ENCODE measurements at places on chromosomes 11 and 22.
A peak's percentile ranks its signal among the peaks of the same experiment; 100 is the strongest.

GRCh38 chr11:20374741-20375300, 11.3 kb downstream of the HTATIP2 start:
- no peak for DNase-seq

GRCh38 chr11:127639916-127640315, 639.3 kb upstream of the KIRREL3 start:
- DNase-seq = no peak

DNA sequence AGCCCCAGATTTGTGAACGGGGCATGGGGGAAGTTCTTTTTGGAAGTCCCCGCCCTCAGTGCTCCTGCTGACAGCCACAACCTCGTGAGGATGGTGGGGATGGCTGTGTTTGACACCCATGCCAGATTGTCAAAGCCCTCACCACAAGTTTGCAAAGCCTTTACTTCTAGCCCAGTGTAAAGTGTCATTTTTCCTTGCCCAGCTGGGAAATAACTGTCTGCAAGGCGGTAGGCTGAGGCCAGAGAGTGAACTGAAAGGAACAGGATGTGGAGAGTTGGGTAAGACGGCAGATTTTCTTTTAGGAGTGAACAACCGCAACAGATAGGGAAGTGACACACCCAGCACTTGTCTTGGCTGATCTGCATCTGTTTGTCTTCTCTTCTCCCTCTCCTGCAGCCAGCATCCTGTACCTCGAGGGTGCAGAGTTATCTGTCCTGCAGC, 13.6 kb downstream of the IL17RA start:
- DNase-seq = no peak

GRCh38 chr11:69567951-69568808, 72.8 kb upstream of the CCND1 start:
- DNase-seq = peak; percentile 2

GRCh38 chr11:19614370-19614940, 98.2 kb upstream of the NAV2 start:
- DNase-seq = no peak

DNA sequence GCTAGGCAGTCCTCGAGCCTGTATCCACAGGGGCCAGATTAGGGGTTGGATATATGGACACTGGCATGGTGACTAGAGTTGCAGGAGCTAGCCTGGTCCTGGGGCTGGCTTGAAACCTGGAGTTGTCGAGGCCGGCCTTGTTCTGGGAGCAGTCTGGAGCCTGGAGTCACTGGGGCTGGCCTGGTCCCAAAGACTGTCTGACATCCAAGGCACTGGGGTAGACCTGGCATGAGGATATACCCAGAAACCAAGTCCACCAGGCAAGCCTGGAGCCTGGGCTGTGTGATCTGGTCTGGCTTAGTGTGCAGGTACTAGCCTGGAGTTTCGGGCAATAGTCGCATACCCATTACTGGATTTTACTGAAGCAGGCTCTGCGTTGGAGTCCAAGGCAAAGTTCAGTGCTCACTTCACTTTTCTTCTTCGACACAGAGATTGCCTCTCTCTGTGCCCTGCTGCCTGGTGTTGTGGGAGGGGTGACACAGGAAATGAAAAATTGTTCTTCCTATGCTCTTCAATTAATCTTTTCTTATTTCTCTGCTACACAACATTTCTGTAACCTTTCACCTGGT, 4.3 kb upstream of the GLYATL1 start:
- DNase-seq = no peak

DNA sequence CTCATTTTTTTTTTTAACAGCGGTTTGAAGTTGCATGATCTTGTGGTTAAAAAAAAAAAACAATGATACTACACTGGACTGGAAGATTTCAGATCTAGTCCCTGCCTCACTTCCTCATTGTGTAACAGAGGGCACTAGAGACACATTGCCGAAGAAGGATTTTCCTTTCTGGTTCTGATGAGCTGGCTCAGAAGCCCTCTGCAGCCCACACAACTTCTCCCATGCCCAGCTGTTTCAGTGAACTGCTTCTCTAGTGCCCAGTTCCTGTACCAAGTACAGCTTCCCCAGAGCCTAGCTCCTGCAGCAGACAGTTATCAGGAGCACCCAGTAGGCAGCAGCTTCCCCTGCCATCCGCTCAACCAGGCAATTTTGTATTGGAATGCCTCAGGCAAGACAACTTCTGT, 29.5 kb upstream of the ANO5 start:
- DNase-seq = no peak

DNA sequence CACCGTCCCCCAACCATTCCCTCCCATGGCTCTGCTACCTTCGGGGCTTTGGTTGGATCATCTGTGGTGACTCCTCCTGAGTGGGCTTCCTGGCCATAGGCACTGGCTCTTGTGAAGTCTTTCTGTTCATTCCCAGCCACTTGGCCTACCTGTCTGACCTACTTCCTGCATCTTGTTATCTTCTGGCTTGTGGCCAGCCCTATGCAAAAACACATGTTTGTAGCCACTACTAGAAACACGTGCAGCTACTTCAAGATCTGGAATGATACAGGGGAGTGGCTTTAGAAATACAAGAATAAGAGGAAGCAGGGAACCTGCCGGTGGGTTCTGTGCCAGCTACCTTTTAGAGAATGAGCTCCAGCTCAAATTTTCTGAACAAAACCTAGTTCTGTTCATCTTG, 20.9 kb downstream of the RCOR2 start:
- no peak for DNase-seq

DNA sequence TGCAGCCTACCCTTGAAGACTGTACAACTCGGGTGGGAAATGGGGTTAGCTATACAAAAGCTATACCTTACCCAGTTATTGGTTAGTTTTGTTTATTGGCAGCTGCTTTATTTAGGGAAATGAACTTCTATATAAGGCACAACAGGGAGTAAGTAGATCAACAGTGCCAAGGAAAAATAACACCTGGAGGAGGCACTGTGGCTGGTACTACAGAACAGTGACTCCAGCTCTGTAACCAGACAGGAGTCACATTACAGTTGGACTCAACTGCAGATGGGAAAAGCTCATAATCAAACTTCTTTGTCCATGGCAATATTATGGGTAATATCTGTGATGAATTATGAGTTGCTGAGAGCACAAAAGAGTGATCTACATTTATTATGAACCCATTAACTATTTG, 14.0 kb downstream of the P4HA3 start:
- no peak for DNase-seq

DNA sequence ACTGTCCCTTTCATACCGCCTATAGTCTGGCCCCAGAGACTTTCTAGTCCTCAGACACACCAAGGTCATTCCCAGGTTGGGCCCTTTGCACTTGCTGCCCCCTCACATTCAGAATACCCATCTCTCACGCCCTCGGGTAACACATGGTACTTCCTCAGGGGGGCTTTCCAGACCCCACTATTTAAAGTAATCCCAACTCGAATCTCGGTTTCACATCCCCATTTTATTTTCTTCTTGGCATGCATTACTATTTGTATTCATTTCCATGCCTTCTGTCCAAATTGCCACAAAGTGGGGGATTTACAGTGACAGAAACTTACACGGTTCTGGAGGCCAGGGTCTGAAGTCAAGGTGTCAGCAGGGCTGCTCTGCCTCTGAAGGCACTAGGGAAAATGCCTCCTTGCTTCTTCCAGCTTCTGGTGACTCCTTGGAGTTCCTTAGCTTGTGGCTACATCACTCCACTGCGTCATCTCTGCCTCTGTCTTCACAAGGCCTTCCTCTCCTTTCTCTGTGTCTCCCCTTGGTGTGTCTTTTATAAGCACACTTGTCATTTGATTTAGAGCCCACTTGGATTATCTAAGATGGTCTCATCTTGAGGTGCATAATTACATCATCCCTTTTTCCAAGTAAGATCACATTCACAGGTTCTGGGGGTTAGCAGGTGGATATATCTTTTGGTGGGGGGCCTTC, 15.1 kb downstream of the RCN1 start:
- DNase-seq = no peak

DNA sequence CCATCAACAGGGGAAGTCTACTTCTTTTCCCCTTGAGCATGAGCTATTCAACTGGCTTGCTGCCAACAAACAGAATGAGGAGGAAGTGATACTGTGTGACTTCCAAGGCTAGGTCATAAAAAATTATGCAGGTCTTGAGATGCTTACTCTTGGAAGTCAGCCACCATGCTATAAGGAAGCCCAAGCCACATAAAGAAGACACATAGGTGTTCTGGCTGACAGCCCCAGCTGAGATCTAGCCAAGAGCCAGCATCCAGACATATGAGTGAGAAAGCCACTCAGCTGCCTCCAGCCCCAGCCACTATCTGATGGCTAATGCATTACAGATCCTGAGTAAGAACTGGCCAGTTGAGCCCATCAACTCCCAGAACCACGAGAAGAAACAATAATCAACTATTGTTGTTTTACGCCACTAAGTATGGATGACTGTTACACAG, 31.0 kb upstream of the PPP2R1B start:
- DNase-seq = no peak

- DNase-seq = no peak
Measured at GRCh38 chr11:109772892-109773291, 320.3 kb upstream of the ZC3H12C start.

DNA sequence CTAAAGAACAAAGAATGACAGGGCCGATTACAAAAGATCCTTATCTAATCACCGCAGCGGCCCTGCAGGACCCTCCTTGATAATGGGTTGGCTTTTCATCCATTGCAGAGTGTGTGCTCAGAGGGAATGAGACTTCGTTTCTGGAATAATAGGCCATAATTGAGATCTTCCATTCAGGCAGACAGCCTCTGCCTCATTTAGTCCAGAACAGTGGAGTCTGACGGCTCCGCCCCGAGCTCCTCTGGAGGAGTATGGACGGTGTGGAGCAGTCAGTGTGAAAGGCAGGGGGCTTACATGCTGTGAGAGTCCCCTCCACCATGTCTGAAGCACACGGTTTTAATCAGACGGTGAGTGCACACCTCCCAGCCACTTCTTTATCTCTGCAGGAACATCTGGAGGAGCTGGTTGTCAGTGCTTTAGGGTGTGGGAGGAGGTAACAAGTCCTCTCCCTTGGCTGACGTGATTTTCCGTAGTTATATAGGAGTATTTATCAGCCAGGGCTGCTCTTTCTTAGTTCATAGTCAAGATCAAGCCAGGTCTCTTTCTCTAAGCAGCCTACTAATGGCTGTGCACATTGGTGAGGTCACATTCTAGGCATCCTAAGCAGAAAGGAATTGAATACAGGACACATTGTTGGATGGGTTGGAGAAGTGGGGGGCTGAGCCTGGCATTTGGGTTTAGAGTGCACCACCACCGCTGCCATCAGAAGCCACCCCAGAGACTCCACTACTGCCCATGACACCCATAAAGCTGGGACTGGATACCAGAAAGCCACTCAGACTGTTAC, 1477.9 kb downstream of the TBC1D22A start:
- DNase-seq = no peak

DNA sequence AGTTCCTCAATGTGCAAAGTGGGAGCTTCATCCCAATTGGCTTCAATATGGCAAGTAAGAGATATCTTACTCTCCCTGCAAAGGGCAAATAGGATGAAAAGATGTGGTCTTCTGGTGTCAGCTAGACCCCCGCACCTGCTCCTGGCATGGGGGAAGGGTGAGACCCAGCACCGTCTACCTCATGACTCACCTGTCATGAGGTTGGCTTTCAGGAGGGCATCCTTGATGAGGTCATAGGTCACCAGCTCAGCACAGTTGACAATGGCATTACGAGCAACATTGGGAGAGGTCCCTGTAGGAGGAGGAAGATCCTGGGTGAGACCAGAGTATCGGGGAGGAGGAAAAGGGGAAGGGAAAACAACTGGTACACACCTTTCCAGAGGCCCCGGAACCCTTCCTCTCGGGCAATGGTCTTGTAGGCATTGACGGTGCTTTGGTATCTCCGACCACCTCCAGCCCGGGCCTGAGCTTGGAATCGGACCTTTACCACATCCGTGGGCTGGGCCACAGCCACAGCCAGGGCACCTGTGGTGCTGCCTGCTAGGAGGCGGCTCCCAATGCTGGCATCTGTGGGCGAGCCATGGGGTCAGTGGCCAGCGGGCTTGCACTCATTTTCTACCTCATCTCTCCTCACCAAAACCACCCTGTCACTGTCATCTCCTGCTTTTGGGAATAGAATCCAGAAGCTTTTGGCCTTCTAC, 6.0 kb downstream of the UCP2 start:
- no peak for DNase-seq

GRCh38 chr11:104881117-104881794, 17.0 kb downstream of the CASP12 start:
- DNase-seq = no peak

- DNase-seq = no peak
Measured at GRCh38 chr11:2272946-2273280, 2.5 kb upstream of the ASCL2 start.

DNA sequence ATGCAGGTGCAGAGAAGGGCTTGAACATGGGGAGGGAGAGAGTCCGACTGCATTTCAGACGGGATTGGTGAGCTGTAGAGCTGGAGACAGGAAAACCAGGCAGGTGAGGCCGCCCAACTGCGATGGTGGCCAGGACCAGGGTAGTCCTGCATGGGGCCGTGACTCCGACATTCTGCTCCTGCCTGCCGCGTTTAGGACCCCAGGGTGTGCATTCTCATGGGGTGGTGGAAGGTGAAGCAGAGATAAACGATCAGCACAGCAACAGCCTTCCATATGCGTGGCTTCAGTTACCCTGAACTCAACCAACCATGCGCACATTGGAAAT, 29.3 kb downstream of the SHANK2 start:
- DNase-seq = no peak

DNA sequence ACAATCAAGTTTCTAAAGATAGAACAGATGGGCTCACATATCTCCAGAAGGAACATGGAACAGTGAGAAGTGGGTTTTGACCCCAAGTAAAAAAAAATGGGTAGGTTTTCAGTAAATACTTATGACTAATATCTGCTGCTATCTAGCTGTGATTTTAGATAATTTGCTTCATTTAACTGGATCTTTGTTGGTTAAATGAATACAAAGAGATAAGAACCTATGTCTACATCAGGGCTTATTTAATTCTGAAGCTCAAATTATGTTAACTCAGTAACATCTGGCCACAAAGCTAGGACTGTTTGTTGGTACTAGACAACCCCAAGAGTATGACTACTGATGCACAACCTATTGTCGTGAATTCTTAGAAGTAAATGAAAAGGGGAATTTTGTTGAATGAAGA, 144.4 kb upstream of the SESN3 start:
- no peak for DNase-seq

DNA sequence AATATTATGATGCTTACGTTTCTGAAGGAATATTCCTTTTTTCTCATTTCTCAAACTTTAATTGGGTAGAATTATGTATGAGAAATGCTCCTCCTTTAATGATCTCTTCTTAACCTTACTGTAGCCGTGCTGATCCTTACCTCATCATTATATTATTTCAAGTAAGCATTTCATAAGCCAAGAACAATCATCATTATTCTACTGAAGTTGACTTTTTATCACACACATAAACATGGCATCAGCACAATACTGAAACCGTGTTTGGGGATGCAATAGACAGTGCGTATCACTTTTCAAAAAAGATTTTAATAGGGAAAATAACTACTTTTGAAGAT, 162.8 kb downstream of the ARHGAP42 start:
- DNase-seq = no peak

DNA sequence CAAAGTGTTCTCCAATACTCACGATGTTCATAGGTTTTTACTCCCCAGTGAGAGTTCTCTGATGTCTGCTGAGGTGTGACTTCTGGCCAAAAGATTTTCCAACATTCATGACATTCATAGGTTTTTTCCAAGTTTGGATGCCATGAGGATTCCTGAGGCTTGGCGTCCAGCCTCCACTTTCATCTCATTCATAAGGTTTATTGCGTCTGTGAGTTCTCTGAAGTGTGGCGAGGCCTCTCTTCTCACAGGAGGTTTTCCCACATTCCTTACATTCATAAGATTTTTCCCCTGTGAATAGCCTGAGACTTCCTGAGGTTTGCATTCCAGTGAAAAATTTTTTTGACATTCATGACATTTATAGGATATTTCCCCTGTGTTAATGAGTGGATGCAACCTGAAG, 1014.1 kb downstream of the LRRC4C start:
- DNase-seq = peak; percentile 16

Measured in mesenchymal stem cell (in vitro differentiated cells and primary cell).